ENCODE measurements at places on chromosomes 1 and 21.

GRCh38 chr1:3494321-3495308, 40.1 kb downstream of the ARHGEF16 start:
- no peak for DNase-seq

DNA sequence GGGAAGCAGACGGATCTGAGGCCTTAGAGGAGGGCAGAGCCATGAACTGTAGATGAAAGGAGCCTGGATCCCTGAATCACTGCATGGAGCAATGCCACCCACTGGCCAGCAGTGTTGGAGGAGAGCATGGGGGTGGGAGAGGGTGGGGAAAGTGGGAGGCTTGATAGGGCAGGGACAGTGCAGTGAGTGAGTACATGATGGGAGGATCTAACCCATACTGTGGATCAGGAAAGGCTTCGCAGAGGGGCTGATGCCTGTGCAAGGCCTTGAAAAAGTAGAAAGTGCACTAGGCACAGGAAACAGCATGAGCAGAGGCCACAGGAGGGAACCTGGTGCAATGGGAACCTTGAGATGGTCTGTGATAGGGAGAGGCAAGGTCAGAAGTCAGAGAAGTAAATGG, 391.9 kb downstream of the PTPRU start:
- DNase-seq: no peak

DNA sequence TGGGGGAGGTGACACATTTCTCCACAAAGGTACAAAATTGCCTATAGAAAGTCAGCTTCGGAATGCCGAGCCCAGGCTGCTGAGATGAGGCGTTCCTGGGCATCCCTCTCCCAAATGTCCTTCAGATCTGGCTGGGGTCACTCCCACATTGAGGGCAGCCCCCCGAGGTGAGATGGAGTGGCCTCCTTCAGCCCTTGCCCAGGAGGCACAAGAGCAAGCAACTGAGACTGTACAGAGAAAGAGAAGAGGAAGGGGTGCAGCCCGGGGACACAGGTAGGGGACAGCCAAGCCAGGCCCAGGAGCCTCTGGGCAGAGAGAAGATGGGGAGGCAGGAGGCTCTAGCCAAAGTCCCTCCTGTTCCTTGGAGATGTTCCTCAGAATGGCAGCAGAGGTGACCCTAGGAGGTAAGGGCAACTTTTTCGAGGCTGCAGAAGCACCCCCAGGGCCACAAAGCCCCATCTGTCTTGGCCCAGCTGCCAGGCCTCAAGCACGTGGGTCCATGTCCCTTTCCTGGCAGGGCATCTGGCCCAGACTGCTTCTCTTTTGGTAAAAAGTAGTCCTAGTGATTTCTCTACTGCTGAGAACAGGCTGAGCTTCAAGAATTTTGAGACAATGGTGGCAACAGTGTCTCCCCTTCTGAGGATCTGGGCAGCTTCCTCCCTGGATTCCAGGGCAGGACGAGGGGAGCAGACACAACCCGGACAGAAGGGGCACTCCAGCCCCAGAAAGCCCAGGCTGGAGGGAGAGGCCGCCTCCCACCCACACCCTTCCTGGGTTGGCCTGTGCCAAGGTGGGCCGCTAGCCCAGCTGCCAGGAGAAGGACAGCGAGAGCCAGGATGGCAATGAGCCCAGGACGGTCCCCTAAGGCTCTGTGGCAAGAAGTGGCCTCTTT, 68.0 kb downstream of the LRRN2 start:
- DNase-seq: no peak

DNA sequence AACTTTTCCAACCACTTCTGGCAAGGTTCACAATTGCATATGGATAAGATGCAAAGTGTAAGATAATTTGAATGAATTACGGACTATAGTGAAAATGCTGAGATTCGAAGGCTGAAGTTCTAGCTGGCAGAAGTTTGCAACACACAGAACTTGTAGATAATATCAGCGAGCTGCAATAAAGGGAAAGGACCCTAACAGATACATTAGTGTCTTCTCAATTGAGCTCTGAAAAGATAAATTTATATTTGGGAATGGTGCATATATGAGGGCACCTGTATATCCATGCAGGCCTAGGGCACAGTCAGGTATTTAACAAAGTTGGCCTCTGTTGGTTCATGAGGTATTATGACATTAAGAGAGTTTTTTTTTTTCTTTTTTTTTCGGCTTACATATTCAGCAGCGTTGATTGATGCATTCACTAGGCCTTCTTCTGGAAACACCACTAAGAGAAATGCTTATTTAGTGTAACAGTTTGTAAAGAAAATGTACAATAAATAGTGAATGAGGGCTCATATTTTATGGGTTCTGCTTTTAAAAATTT, 2.2 kb downstream of the NFIA start:
- DNase-seq: no peak

DNA sequence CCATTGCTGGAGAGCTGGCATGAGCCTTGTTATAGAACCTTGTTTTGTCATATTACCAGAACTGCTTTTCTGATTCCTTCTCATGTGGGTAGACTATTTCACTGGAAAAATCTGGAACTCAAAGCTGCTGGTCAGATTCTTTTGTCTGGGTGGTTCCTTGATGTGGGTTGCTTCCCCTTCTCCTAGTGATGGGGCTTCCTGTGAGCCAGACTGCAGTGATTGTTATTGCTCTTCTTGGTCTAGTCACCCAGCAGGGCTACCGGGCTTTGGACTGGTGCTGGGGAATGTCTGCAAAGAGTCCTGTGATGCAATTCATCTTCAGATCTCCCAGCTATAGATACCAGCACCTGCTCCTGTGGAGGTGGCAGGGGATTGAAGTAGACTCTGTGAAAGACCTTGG, 59.4 kb downstream of the GPR137B start:
- no peak for DNase-seq

DNA sequence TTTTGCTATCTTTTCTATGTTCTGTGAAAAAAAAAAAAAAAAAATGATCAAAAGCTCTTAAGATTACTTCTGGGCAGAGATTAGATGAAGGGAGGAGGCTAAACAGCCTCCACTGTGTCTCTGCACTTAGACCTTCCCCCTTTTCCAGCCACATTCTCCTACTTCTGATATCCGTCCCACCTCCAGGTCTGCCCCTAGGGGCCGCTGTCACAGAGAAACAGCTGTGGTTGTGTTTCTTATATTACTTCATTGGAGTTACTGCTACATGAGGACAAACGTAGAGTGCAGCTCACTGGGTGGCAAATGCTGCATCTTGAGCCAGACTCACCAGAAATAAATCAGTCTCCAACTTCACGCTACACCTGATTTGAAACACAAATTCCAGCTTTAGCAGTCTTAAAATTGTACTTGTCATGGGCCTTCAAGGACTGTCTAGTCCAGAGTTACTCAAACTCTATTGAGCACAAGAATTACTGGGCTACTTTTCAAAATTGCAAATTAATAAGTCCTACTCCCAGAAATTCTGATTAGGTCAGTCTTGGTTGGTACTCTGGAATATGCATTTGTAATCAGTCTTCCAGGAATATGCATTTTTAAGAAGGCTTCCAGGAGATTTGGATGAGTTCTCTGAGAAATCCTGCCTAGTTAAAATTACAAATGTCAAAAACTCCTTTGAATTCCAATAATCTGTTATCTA, 125.2 kb upstream of the PTBP2 start:
- peak; percentile 79 for DNase-seq

- no peak for DNase-seq
These were observed 3.5 kb downstream of the IGSF9 start for GRCh38 chr1:159941591-159942560.

DNA sequence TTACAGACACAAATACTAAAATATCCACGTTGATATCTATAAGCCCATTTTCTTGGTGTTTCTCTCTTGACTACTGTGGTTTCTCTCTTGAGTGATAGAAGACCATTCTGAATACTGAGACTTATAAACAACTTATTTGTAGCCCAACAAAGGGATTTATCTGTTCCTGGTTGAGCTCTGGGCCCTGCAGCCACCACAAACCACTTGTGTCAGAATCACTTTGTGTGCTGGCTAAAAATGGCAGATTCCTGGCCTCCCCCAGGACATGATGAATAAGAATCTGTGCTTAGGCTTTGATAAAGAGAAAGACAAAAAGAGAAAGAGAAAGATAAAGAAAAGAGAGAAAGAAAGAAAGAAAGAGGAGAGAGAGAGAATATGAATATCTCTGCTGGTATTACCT, 18.9 kb upstream of the MCOLN2 start:
- DNase-seq: no peak

- peak; percentile 75 for DNase-seq
These were observed 85.0 kb upstream of the KCNJ15 start for GRCh38 chr21:38171723-38172344.

DNA sequence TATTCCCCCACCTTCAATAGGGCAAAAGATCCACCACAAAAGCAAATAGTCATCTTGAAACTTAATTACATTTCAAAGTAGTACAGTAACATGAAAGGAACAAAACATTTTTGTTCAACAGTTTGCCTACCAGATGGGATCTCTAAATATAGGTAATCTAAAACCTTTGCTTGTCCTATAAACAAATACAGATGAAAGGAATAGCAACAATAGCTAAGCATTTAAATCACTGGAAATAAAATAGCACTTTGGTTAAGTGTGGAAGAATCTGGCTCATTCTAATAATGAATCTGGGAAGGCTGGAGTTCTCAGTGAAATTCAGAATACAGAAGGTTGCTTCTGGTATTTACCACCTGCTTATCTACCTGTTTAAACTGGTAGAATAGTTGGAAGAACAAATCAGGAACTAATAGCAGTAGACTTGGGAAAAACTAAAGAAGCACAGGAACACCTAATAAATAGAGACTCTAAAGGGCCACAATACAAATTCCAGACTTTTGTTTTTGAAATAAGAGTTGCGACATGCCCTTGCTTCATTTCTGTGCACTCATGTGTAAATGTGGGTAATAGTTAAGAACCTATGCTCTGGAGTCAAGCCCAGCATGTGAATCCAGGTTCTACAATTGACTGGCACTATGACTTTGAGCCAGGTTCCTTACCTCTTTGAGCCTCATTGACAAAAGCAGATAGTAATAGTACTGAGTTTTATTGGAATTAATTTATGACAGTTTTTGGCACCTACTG, 2.3 kb upstream of the LYPLAL1 start:
- no peak for DNase-seq

DNA sequence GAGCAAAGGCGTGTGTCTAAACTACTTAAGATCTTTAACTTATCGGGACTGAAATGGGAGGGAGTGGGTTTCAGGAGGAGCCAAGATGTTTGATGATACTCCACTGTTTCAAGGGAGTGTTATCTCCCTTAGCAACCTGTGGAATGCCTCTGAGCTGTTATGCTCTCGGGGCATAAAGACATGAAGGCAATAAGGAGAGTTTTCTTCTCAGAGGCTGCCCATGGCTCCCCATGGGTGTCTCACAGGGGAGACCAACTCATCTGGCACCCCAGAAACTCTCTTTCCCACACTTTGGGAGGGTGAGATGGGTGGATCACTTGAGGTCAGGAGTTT, 130.0 kb downstream of the LIPI start:
- no peak for DNase-seq
